ENCODE measurements at places on chromosomes 7 and 10.

DNA sequence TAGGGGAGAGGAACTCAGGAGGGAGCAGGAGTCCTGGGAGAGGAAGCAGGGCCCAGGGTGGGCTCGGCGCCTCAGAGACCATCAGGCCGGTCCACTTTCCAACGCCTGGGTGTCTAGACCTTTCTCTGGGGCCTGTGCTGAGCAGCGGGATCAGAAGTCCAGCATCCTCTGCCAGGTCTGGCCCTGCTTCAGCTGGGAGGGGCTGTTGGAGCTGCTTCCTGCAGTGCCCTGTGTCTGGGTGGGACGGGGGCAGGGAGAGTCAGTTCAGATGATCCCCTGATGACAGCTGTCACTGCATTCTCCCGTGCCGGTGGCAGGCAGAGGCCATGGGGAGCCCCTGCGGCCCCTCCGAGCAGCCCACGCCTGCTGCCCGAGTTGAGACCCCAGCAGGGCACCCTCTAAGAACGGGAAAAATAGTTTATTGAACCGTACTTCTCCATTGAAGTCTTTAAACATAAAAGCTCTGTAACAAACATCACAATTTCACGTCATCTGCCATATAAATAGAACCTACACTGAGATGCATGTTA lies 23.3 kb downstream of the AP5Z1 start:
- DNase-seq, result no peak

- DNase-seq, result no peak
Measured at GRCh38 chr7:82441669-82442478, 1.7 kb downstream of the CACNA2D1 start.

DNA sequence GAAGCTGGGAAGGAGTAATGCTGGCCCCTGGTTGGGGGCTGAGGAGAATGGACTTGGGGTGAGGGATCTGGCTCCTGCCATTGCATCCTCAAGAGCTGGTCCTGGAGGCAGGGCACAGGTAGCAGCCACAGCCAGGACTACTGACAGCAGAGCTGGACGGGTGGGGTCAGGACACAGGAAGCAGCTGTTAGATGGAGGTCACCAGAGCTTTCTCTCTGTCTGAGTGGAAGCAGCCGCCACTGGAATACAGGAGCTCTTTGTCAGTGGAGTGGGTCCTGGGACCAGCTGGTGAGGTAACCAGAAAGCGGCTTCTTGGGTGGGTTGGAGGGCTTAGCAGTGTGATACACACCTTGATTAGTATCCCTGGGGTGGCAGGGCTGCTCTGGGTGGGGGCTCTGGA lies 58.1 kb upstream of the AQP1 start:
- no peak for DNase-seq

DNA sequence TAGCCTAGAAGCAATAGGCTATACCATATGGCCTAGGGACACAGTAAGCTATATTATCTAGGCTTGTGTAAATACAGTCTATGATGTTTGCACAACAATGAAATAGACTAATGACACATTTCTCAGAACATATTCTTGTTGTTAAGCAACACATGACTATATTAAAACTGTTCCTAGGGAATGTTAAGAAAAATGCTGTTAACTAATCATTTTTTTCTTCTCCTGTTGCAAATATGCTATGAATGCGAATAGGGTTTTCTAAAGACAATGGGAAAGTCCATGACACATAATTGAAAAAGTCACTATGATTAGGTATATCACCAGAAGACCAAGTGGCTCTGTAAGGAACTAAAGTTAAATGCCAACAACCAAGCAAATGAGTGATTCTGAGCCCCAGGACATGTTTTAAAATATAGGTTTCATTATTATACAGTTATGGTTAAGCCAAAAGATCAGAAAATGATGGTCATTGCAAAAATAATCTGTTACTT lies 454.0 kb upstream of the SORCS1 start:
- DNase-seq, result no peak

- no peak for DNase-seq
Measured at GRCh38 chr7:28068811-28069216, 111.8 kb downstream of the JAZF1 start.

DNA sequence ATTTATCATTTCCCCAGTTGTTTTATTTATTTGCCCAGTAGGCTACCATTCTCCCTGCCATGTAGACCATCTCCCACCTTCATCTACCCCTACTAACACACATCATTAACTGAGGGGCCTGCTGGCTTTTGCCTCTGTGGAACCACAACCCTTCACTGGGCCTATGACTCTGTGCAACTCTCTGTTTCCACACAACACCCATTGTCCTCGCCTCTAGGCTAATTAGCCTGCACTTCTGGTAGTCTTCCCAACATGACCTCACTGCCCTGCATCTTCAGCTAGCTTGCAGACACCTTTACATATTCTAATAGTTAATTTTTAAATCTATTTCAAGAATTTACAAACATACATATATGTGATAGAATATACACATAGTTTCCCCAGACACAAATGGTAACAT lies 7.5 kb downstream of the ANKIB1 start:
- DNase-seq, result no peak

Measured in omental fat pad (tissue), 4 donors.